ENCODE measurements at places on chromosomes 5 and 9.

- no peak overlapping the region for H3K27ac ChIP-seq
- no peak overlapping the region for H3K4me3 ChIP-seq
- H3K4me1 ChIP-seq, result no peaks in the 10 kb centered on the region
- H3K36me3 ChIP-seq, result no peaks in the 10 kb centered on the region
These were observed 18.1 kb downstream of the ADAMTS2 start for GRCh38 chr5:179327021-179327735.

GRCh38 chr9:107546859-107547258, 57.3 kb upstream of the KLF4 start:
- no peaks in the 10 kb centered on the region for H3K4me1 ChIP-seq
- H3K36me3 ChIP-seq, result no peaks in the 10 kb centered on the region
- no peak overlapping the region for H3K27ac ChIP-seq
- no peak overlapping the region for H3K4me3 ChIP-seq
- no peak for DNase-seq

DNA sequence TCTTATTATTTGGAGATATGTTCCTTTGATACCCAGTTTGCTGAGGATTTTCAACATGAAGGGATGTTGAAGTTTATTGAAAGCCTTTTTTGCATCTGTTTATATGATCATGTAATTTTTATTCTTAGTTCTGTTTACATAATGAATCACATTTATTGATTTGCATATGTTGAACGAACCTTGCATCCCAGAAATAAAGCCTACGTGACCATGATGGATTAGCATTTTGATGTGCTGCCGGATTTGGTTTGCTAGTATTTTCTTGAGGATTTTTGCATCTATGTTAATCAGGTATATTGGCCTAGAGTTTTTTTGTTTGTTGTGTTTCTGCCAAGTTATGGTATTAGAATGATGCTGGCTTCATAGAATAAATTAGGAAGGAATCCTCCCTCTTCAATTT, 161.4 kb upstream of the ITGA1 start:
- H3K36me3 ChIP-seq, result no peaks in the 10 kb centered on the region
- DNase-seq, result no peak
- peaks cover 2% of the 10 kb centered on the region for H3K27me3 ChIP-seq
- H3K4me1 ChIP-seq, result no peaks in the 10 kb centered on the region
- no peak overlapping the region for H3K27ac ChIP-seq

- peak overlapping the region; percentile 73 for H3K4me3 ChIP-seq
- no peaks in the 10 kb centered on the region for H3K27me3 ChIP-seq
- H3K36me3 ChIP-seq, result peaks cover 33% of the 10 kb centered on the region
- H3K4me1 ChIP-seq, result peaks cover 21% of the 10 kb centered on the region
- peak overlapping the region; percentile 77 for H3K27ac ChIP-seq
- DNase-seq, result no peak
These were observed 19.7 kb downstream of the DNAJA1 start for GRCh38 chr9:33044677-33045282.

GRCh38 chr5:119327018-119327417, 28.8 kb upstream of the TNFAIP8 start:
- no peaks in the 10 kb centered on the region for H3K27me3 ChIP-seq
- H3K4me3 ChIP-seq, result peak overlapping the region; percentile 46
- H3K27ac ChIP-seq, result peak overlapping the region; percentile 94

Measured in activated CD4-positive, alpha-beta T cell treated with anti-CD3 and anti-CD28 coated beads, Interleukin-2, amount 10 ng/mL, durations not matched to agents 7 days and 5 days (primary cell).